SJSA1 (cell line): ENCODE measurements at places on chromosomes 1 and 21. TPM values are rescaled to one million over a fixed set of nuclear protein-coding genes. Genes with fewer than 3 reads are reported as not detected.

MFAP2 gene
- total RNA-seq: 9.3 and 16.7 TPM in 2 replicates

ZBTB7B gene
- total RNA-seq: 15.3 and 24.5 TPM in 2 replicates

B4GALT3 gene
- total RNA-seq: 32.9 and 37.0 TPM in 2 replicates

ANGPTL1 gene
- total RNA-seq: 0.13 TPM in 1 of 2 replicates, not detected in the other

RSPH1 gene
- total RNA-seq: not detected in 2 replicates
